ENCODE measurements at places on chromosomes 3 and 15.

- no peak for DNase-seq
Observed at GRCh38 chr3:151660885-151661284, 72.8 kb upstream of the AADACL2 start.

- no peak for DNase-seq
Observed at GRCh38 chr3:102057781-102058421, 208.6 kb downstream of the NFKBIZ start.

GRCh38 chr3:127491323-127491722 lies 99.2 kb downstream of the TPRA1 start:
- no peak for DNase-seq

- no peak for DNase-seq
Observed at GRCh38 chr15:51751697-51752683, 593 bp downstream of the TMOD2 start.

GRCh38 chr3:161310649-161311423 lies 60.5 kb downstream of the SPTSSB start:
- no peak for DNase-seq

- DNase-seq = no peak
Observed at GRCh38 chr3:186965141-186965879, 35.0 kb downstream of the ST6GAL1 start.

- no peak for DNase-seq
Observed at GRCh38 chr3:43468133-43468532, 153.7 kb downstream of the ANO10 start.

Measured in stimulated activated CD8-positive, alpha-beta memory T cell treated with anti-CD3 and anti-CD28 coated beads, Interleukin-15, amount 100 ng/mL, for 1 hour (primary cell).